SK-N-DZ (cell line): ENCODE measurements at places on chromosomes 3 and 15.

- DNase-seq = no peak
Measured at GRCh38 chr3:153944084-153944483, 177.1 kb upstream of the ARHGEF26 start.

DNA sequence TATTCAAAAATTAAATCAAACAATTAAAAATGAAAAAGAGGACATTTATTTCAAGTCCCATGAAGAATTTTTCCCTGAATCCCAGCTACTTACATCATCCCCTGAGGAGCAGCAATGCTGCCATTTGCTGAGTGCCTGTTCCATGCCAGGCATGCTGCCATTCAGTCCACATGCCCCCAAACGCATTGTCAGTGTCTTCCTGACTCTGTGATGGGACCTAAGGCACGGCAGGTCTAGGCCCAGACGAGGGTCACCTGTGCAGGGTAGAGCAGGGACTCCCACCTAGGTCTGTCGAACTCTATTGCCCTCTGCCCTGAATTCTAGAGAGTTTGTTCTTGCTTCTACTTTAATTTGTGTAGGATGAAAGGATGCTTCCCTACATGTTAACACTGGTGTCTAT lies 7.0 kb downstream of the PSTPIP1 start:
- DNase-seq = no peak

DNA sequence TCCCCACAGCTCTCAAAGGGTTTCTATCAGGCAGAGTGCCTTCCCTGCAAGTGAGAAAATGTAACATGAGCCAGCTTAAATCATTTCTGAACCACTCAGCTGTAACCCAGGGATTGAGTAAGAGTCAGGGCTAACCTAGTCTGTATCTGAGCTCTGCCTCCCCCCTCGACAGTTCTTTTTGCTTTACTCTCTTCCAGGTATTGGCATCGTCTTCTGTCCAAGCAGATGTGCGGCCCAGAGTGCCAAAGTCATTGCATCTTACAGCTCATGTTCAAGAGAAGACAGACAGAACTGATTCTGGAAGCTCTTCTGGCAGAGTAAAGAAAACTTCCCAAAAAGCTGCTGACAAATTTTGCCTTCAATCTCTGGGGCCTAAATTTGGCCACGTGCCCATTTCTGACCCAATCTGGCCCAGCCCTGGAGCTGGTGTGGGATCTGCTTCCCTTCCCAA lies 74.8 kb downstream of the ABHD5 start:
- no peak for DNase-seq

- DNase-seq = no peak
Measured at GRCh38 chr3:100269001-100269400, 8.2 kb downstream of the TBC1D23 start.

DNA sequence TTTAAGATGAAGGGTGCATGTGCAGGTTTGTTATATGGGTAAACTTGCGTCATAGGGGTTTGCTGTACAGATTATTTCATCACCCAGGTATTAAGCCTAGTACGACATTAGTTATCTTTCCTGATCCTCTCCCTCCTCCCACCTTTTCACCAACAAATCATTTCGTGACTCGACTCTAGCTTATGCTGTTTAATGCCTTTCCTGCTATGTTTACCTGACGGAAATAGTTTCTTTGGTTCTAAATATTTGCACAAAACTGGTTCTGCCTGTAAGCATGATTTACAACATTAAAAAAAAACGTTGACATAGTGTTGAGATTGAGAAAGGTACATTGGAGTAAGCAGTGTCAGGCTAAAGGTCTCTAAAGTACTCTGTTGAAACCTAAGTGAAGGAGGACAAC lies 2.4 kb downstream of the GNL3 start:
- no peak for DNase-seq

DNA sequence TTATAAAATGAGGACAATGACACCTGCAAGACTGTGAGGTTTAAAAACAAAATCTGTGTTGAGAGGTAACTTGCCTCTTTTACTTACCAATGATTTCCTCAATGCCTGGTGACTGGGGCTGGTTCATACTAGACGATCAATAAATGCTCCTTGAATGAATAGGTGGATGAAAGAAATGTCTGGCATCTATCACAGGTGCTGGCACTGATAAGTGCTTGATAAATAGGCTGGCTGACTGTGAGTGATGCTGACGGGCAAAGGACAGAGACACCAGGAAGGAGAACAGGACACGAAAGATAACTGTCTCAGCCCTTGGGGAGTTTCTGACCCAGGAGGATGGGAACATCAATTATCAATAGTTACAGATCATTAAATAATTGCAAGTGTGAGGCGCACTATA lies 31.9 kb downstream of the RBP2 start:
- no peak for DNase-seq

- DNase-seq = no peak
Measured at GRCh38 chr3:182149594-182149993, 437.9 kb downstream of the SOX2 start.

DNA sequence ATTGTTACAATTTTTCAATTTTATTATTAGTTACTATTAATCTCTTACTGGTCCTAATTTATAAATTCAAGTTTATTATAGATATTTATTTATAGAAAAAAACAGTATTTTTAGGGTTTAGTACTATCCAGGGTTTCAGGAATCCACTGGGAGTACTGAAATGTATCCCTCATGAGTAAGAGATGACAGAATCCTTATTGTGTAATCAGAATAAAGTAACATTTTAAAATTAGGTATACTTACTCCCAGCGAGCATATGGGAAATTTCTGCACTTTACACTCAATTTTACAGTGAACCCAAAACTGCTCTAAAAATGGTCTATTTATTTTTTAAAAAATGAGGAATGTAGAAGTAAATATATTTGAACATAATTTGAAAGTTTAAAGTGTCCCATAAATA lies 202.7 kb downstream of the CGGBP1 start:
- DNase-seq = no peak

DNA sequence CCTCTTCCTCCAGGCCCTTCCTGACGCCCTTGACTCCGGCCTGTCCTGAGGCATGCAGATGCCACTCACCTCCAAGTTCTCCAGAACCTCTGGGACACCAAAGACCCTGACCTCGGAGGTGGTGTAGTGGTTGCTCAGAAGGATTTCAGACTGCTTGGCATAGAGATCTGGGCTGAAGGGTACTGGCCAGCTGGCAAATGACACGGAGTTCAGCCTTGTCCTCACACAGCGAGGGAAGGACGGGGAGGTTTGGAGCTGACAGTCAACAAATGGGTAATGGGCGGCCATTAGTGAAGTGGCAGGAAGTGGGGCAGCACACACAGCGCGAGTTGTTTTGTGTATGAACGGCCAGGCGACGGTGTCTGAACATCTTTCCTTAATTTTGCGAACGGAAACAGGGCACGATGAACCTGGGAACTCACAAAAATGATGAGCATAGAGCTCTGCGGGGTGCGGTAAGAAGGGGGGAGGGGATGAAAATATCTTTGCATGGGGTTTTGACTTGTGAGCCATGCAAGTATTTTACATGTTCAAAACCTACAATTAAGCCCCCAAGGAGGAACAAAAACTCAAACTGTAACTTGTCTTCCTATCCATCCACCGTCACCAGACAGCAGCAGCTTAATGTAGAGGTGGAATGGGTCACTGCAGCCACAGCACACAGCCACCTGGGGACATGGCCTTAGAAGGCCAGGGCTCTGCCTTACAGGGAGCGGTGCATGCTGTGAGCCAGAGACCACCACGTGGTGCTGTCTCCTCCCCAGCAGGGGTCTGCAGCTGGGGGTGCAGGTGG lies 43.6 kb upstream of the RPL32 start:
- DNase-seq = no peak

GRCh38 chr3:18098960-18099587 lies 326.1 kb downstream of the SATB1 start:
- DNase-seq = no peak

GRCh38 chr3:116256843-116257485 lies 188.3 kb downstream of the LSAMP start:
- DNase-seq = no peak
